ENCODE measurements at places on chromosomes 7 and 10.
A peak's percentile ranks its signal among the peaks of the same experiment; 100 is the strongest.

DNA sequence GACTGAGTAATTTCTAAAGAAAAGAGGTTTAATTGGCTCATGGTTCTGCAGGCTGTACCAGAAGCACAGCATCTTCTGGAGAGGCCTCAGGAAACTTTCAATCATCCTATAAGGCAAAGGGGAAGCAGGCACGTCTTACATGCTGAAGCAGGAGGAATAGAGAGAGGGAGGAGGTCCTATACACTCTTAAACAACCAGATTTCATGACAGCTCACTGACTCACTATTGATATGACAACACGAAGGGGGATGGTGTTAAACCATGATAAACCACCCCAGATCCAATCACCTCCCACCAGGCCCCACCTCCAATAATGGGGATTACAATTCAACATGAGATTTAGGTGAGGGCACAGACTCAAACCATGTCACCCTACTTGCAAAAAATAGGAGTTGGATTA, 201.5 kb downstream of the CDK14 start:
- DNase-seq: no peak

- no peak for DNase-seq
Measured at GRCh38 chr10:46317370-46317769, 30.6 kb downstream of the ANTXRL start.

DNA sequence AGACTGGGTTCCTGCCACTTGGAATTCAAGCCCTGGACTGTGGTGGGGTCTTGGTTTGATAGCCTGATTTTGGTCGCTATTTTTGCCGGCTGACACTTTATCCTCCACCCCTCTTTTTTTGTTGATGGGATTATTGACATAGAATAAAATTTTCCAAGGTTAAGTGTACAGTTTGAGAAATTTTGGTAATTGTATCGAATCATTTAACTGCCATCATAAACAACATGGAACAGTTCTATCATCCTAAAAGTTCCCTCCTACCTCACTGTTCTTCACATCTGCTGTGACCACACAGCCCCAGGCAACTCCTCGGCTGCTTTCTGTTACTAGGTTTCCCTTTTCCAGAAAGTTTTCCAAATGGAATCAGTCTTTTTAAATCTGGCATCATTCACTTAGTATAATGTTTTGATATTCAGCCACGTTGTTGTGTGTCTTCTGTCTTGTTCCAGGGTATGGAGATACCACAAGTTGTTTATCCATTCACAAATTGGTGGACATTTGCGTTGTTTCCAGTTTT, 50.6 kb upstream of the STEAP1B start:
- no peak for DNase-seq

GRCh38 chr10:118901380-118901779, 128.1 kb upstream of the NANOS1 start:
- DNase-seq: peak; percentile 0

DNA sequence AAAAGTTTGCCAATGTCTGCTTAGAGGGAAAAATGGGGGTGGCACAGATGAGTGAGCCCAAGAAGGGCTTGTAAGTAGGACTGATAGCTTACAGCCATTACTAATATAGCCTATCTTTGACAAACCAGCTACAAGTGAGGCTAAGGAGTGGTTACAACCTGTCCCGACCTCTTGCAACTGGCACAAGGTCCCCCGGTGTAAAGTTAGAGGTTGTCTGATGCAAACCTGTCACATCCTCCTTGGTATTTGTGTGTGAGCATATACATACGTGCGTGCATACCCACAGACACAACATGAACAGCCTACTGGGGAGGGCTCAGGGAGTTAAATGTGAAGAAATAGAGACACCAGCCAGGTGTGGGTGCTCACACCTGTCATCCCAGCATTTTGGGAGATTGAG, 14.6 kb downstream of the ADAP1 start:
- DNase-seq: no peak

DNA sequence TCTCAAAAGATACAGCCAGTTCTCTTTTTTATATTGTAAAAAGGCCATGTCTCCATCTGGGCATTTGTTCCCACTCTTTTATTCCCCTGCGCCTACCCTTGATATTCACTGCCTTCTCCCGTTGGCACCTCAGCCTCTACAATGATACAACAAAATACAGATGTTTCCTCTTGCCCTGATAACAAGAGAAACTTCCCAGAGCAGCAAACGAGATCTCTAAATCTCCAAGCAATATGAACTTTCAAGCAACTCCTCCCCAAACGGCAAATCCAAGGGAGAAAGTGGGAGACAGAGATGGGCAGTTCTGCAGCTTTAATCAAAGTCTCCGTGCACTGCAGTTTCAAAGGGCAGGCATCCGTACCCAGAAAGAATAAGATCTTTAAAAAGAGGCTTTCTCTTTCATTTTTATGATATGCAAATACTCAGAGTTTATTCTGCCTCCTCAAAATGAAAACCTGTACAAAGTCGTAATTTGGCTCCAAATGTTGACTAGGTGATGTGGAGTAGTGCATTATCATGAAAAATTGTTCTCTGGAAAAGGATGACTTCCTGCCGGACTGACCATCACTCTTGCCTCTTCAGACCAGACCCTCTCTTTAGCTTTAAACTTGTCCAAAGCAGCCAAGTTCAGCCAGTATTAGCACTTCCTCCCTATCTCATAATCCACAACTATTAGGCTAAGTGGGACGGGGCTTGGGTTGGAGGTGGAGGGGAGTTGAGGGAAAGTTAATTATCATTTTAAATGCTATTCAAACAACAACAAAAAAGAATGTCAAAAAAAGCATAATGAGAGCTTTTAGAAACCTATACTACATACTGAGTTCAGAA, 682 bp downstream of the HGF start:
- no peak for DNase-seq

DNA sequence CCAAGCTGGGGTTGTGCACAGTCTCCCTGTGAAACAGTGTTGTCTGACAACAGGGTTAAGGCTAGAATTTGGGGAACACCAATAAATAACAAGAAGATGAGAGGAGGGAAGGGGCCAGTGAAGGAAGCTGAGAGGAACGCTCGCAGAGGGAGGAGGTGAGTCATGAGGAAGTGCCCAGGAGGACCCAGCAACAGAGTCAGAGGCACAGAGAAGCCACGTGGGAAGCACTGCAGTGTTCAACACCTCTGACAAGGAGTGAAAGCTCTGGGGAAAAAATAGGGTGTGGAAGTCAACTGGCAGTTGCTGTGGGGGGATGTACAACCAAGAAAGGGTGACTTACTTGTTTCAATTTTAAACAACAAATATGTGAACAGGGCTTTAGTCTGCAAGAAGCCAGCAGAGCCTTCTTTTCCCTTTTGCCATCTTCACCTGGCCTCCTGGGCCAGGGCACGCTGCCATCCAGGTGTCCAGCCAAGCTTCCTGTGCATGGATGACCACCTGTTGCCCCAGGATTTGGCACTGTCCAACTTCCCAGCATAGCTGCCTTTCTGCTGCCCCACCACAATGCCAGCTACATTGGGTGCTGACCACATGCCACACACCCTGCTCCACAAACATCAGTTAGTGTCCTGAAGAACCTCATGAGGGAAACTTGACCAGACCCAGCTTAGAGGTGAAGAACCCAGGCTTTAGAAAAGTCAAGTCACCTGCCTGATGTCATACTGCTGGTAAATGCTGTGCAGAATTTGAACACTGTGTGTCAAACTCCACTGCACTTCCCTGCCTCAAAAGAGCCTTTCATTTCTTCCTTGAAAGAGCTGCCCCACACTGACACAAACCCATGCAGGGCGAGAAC, 69.6 kb downstream of the ATXN7L1 start:
- no peak for DNase-seq

GRCh38 chr10:127535802-127536515, 13.2 kb upstream of the NPS start:
- DNase-seq: no peak

DNA sequence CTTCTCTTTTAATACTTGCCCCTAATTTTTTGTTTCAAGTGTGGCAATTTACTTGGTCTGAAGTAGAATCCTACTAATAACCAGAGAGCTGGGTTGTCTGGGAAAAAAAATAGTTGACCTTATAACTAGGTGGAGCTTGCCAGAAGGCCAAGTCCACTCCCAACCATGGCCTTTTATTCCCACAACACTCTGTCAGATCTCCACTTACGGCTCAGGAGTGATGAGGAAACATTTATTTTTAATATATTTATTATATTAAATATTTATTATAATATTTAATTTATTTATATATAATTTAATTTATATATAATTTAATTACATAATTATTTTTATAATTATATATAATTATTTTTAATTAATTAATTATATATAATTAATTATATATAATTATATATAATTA, 58.8 kb downstream of the TSPAN12 start:
- DNase-seq: no peak

DNA sequence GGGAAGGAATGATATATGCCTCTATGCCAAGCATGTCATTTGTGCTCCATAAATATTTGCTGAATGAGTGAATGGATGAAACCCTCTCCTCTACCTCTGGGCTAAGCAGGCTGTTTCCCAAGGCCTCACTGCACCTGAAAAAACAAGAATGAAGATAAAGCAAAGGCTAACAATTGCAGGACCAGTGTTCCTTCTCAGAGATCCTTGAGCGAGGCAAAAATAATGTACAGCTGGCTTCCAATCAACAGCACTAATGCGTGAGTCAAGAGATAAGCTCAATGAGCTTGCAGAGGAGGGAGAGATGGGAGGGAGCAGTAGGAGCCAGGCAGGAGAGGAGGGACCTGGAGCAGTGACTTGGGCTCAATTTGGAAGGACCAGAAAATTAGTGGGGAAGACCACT, 144.5 kb upstream of the NFE2L3 start:
- no peak for DNase-seq

GRCh38 chr10:30831426-30831825, 200.2 kb downstream of the ZNF438 start:
- DNase-seq: no peak

DNA sequence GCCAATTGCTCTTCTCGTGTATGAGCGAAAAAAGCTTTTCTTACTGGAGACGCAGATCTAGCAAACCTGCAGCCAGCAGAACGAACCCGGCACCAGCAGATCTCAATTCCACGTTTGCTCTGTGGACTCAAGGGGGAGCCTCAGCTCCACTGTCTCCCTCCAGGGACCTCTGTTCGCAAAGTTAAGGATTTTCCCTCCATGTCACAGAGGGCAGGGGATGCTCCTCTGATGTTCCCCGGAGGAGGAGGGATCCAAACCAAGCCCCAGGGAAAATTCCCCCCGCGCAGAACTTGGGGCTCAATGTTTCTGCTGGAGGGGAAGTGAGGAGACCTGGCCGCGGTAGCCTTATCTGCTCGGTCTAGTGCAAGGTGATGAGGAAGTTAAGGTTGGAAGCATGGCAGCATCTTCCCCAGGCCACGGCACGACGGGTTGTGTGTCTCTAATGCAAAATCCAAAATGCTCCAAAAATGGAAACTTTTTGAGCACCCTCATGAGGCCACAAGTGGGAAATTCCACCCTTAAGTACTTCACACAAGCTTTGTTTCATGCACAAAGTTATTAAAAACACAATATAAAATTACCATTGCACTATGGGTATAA, 9.0 kb downstream of the IQCE start:
- peak; percentile 22 for DNase-seq

GRCh38 chr7:133081119-133081598, 731 bp downstream of the CHCHD3 start:
- no peak for DNase-seq

- DNase-seq: no peak
Measured at GRCh38 chr10:19683960-19684359, 132.3 kb upstream of the PLXDC2 start.

GRCh38 chr10:114519756-114520293, 115.5 kb upstream of the AFAP1L2 start:
- DNase-seq: no peak

DNA sequence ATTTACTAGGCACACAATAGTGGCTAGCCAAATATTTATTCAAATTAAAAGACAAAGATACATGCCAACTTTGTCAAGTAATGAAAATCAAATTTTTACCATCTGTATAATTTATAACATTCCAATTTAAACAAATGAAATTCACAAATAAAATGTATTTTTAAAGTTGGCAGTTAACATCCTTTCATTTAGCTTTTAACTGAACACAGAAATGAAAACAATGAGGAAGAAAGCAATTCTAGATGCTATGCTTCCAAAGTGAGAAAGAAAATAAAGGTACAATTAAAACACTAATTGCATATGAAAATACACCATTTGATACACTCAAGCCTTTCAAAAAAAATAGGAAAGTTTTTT, 123.1 kb downstream of the MPP7 start:
- DNase-seq: no peak

DNA sequence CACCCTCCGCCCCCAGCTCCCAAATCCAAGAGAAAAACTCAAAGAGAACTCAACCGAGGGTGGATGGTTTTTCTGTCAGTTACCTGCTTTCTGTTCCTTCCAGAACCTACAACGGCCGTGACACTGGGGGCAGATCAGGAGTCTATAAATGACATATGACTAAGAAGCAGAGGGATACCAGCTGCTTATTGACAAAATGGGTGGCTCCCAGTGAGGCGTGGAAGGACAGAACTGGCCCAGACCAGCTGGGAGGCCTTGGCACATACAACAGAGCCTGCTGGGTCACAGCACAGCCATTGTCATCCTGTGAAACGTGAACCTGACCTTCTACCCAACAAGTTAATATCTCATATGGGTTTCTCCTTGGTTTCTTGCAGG, 84.3 kb upstream of the ADRB1 start:
- DNase-seq: no peak

GRCh38 chr10:49400365-49400764, 4.5 kb upstream of the DRGX start:
- no peak for DNase-seq

- no peak for DNase-seq
Measured at GRCh38 chr7:1651031-1651446, 19.0 kb upstream of the ELFN1 start.

DNA sequence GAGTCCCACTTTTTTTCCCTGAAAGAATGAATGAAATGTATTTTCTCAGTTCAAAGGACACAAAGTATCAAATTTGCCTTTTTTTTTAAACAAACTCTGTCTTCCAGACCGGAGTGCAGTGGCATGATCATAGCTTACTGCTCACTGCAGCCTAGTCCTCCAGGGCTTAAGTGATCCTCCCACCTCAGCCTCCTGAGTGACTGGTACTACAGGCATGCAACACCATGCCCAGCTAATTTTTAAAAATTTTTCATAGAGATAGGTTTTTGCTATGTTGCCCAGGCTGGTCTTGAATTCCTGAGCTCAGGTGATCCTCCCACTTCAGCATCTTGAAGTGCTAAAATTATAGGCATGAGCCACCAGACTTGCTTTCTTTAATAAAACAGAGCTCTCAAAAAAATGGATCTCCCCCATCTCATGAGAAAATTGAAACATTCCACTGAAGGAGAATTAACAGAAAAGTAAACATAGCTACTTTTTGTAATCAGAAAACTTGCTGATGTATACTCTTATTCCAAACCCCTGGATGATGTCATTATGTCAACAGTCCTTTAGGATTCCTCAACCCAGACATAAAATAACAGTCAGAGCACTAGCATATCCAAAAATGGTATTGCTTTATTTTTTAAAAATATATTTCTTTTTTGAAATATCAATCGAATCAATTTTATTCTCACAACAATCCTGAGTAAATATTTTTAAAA, 12.3 kb upstream of the TRDMT1 start:
- DNase-seq: no peak
